Islet precursor cell (in vitro differentiated cells): ENCODE measurements at places on chromosomes 2 and 18.

DNA sequence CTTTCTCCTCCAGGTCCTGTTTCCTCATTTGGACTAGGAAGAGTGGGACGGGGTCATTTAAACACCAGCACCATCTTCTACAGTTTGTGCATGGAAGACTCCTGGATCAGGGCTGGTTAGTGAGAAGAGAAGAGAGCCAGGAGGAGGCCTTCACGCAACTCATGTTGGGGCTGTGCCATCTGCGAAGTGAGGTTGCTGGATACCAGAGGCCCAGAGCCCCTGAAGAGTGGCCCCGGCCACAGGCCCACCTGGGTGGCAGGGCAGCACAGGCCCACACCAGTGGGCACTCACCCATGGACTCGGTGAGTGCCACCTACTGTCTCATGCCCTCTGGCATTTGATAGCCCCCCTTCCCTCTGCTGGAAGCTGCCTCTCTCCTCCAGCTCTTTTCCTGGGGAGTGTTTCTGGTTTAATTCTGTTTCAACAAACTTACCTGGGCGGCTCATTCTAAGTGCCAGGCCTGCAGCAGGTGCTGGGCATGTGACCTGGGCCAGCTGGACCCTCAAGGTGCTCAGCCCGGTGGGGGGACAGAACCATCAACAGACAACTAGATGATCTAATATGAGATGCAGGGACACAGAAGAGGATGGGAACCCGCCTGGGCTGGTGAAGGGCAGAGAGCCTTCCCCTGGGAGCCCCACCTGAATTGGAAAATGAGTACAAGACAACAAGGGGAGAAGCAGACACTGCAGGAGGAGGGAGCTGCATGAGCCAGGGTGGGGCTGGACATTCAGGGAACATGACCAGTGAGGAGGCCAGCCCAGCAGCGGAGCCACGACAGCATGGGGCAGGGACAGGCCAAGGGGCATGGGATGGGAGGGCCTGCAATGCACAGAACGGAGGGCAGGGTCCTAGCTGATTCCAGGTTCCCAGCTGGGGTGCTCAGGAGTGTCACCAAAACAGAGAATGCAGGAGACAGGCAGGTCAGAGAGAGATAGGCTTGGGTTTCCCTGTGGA, 70.6 kb downstream of the MARCO start:
- DNase-seq, result peak; percentile 48

DNA sequence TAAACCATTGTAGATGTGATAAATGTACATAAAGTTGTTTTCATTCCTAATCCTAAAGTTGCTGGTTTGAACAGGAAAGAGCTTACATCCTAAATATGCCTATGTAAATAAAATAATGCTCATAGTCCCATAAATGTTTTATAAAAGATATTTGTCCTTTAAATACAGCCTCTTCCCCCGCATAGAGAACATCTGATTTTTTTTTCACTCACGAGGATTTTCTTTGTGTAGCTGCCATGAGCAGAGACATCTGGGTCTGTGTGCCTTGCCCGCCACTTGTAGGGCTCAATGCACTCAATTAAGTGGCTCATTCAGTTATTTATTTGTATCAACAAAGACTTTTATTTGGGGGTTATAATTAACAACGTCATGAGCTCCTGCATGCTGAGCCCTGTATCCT, 72.8 kb downstream of the SOWAHC start:
- DNase-seq, result no peak

GRCh38 chr2:499726-500125, 177.5 kb downstream of the TMEM18 start:
- DNase-seq, result no peak

- DNase-seq, result no peak
Observed at GRCh38 chr2:641872-642815, 35.1 kb downstream of the TMEM18 start.

DNA sequence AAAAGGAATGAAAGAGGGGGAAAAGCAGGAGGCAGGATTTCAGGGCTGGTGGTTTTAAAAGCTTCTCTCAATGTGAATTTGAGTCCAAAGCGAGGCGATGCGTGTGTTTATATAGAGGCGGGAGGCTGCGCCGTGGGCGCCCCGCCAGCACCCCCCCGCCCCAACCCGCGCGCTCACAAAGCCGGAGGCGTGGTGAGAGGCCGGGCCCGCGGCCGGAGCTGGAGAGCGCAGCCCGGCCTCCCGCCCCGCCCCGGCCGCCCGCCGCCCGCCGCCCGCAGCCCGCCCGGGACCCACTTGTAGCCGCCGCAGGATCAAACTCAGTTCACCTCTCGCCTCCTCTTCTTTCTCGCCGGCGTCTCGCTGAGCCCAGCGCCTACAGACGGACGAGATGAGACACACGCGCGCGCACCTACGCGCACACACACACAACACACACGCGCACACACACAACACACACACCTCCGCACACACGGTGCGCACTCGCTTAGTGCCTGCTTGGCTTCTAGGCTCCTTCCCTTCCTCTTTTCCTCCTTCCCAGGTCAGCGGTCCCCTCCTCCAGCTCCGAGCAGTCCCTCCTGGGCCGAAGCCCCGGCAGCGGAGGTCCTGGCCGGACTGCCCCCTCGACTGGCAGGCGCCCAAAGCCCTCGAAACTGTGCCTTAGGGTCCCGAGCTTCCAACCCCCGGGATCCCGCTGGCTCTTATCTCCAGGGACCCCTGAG, 1.3 kb upstream of the CYP26B1 start:
- peak; percentile 75 for DNase-seq

DNA sequence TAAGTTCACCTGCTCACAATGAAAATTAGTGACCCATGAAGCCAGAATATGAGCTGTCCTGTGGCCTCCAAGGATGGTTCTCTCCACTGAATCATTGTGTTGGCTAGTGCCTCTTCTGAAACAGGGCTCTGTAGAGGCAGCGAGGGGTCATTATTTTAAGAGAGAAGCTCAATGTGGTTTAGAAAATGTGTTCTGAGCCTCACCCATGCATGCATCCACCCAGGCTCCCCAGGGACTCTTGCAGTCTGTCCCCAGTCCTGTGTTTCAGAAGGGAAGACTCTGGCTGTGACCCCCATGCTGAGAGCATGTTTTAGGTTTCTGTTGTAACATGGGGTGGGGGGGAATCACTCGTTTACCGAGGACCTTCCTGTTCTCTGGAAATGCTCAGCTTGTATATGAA, 135.2 kb downstream of the RNF144A start:
- no peak for DNase-seq

DNA sequence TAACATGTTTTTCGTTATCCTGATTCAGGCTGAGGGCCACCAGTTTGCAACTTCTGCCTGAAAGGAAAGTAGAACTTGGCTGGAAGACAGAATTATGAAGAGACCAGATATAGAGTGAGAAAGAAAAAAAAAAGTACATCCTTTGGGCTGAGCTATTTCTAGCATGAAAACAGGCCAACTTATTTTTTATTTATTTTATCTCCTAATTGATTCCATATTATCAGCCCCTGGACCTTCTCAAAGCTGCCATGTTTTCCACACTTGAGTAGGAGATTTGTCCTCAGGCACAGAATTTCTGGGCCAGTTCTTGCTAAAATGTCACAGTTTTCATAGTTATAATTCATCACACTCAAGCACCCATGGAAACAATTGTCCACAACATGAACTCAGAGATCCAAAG, 586.8 kb upstream of the CNTNAP5 start:
- no peak for DNase-seq

- no peak for DNase-seq
Observed at GRCh38 chr2:203021991-203022390, 7.3 kb downstream of the NBEAL1 start.

DNA sequence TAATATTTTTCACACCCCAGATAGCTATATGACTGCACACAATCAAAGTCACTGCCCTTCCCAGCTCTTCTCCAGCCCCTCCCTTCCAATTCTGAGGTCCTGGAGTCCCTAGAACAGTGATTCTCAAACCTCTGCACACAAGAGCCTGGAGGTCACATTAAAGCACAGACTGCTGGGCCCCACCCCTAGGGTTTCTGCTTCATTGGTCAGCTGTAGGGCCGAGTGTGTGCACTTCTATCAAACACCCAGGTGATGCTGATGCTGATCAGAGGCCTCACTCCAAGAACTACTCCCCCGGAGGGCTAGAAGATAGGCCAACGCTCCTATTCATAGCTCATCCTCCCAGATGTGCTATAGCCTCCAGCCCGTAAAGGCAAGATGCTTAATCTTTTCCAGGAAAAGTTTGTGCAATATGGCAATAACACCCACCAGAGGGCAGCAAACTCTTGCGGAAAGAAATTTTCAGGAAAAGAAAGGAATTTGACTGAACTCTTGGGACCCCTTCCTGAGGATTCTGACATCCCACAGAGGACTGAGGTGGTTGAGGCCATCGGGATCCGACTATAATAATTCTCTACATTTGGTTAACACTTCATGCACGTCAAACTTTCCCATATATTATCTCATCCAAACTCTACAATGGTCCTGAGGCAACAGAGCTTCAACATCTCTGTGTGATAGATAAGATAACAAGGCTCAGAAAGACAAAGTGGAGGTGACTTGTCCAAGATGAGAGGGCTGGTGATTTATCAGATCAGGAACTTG, 194.2 kb upstream of the PKDCC start:
- DNase-seq, result peak; percentile 76

DNA sequence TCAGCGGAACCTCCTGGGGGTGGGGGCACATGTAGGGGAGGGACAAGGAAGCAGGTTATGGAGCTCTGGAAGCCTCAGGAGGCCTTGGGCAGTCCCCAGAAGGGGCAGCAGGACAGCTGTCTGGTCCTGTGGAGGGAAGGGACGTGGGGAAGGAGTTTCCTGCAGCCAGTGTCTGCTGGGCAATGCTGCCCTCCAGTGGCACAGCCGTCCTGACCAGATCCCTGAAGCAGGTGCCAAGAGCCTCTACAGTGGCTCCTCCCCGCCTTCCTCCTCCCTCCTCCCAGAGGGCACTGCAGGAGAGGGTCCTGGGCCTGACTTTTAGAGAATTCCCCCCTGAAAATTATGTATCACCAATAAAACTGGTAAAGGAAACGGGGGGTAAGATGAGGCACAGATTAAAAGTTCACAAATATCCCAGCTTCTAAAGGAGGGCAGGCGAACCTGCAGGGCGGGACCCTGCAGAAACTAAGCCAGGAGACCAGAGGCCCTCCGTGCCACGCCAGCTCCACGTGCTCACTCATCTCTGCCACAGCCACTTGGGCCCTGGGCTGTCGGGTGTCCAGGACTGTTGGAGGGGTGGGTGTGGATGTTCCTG, 258.5 kb downstream of the TWIST2 start:
- peak; percentile 80 for DNase-seq

GRCh38 chr2:215983581-215984351, 29.6 kb downstream of the MREG start:
- no peak for DNase-seq

GRCh38 chr2:120818441-120818920, 82.8 kb downstream of the GLI2 start:
- no peak for DNase-seq

GRCh38 chr2:215736653-215737290, 276.6 kb downstream of the MREG start:
- peak; percentile 64 for DNase-seq

GRCh38 chr2:148218326-148219075, 197.6 kb downstream of the MBD5 start:
- no peak for DNase-seq

- DNase-seq, result no peak
Observed at GRCh38 chr2:134537702-134538101, 181.1 kb downstream of the TMEM163 start.

GRCh38 chr2:127000937-127001336, 102.2 kb downstream of the TEX51 start:
- DNase-seq, result no peak

GRCh38 chr18:13660510-13660909, 65.8 kb downstream of the FAM210A start:
- no peak for DNase-seq

- no peak for DNase-seq
Observed at GRCh38 chr2:119489232-119489952, 34.9 kb downstream of the SCTR start.

- peak; percentile 77 for DNase-seq
Observed at GRCh38 chr2:223036790-223037444, 15.1 kb upstream of the KCNE4 start.

GRCh38 chr2:12120281-12121150, 374.1 kb downstream of the LPIN1 start:
- no peak for DNase-seq
